Stimulated activated CD8-positive, alpha-beta memory T cell treated with anti-CD3 and anti-CD28 coated beads, Interleukin-2, amount 100 ng/mL, for 1 hour (primary cell): ENCODE measurements at places on chromosomes 3 and 15.

- DNase-seq: no peak
Measured at GRCh38 chr3:135632556-135633065, 332.9 kb upstream of the PPP2R3A start.

DNA sequence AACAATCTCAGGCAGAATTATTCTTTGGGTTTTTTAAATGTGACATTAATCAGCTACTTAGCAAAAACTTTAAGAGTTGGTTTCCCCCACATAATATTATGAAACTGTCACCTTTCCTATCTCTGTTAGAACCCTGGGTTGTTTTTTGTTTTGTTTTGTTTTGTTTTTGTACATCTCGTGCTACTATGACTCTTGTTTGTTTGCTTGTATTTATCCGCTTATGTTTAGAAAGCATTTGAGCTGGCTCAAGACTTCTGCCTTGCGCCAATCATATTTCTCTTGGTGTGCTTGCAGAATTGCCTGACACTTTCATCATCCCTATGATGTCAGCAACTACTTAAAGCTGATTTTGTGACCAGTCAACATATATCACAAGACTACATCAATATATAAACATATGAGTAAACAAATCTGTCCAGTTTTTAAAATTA lies 116.9 kb downstream of the DCLK3 start:
- DNase-seq: no peak

DNA sequence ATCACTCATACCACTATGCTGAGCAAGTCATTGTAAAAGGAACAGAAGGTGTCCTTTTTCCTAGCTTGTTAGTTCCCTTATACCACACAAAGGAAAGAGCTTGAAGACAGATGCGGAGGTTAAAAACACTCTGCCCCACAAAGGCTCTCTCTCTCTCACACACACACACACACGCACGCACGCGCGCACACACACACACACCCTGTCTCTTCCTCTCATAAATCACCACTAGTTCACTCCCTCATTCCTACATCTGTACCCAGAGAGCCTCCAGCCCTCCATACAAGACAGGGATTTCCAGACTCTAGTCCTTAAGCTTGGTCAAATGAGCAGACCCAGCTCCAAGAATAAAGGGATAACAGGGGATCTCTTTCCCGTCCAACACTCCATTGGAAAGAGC lies 120.1 kb upstream of the THBS1 start:
- no peak for DNase-seq

DNA sequence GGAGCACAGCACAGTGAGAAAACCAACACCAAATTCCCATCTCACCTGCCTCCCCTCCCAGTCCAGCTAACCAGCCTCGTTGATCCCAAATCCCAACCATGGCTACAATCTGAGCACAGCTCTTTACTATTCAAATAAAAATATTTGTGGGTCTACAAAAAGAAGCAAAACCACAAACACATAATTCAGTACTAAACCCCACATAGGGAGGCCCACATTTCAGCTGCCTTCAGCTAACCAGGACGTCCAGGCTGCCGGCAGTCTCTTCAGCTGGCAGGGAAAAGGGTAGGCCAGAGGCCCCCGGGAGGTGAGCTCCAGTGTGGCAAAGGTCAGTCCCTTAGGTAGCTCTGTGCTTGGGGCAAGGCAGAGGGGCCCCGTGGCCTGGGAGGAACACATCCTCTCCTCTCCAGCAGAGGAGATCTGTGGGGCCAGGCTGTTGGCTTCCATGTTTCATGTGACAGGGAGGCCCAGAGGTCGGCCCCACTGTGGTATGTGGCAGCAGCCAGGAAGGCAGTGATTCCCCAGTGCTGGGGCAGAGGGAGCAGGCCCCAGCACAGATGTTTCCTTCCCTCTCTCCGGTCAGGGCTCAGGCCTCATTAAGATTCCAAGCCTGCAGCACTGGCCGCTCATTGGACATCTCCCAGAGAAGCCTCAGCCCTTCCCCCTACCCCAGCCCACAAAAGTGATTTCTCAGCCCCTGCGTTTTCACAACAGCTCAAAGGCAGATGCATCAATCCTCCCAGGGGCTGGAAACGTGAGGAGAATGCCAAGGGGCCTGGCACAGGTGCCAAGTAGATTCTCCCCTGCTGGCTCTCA lies 381.4 kb downstream of the NTRK3 start:
- no peak for DNase-seq

DNA sequence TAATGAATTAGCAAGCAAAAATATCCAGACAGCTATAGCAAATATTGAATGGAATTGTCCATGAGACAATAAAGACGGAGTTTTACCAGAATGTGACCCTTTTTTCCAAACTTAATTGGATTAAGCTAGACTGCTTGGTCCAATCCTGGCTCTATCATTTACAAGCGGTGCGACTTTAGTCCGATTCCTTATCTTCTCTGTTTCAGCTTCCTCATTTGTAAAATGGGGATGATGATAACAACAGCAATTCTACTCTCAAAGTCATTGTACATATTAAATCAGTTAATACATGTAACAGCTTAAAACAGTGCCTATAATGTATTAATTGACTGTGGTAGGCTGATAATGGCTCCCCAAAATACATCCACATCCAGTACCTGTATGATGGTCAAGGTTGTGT lies 62.1 kb upstream of the CRBN start:
- DNase-seq: no peak

DNA sequence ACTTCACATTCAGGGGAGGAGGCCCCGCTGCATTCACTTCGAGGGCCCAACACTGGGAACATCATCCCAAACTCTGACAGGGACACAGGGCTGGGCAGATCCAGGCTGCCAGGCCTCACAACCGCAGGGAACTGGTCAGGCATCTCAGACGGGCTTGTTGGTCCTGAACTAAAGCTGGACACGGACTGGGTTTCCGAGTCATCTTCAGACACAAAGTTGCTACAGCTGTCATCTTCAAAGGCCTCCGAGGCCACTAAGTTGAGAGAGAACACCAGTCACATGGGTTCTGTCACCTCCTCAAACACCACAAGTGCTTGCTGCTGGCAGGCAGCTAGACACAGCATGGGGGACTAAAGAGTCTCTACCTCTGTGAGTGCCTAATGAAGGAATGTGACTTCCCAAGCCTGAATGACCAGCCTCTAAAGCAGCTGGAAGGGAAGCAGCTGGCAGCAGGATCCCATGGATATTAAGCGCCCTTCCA lies 50.9 kb downstream of the CAPN7 start:
- DNase-seq: no peak
